ENCODE measurements at places on chromosomes 16 and 17. TPM values are rescaled to one million over a fixed set of nuclear protein-coding genes. Genes with fewer than 3 reads are reported as not detected.

TPSG1 gene
- not detected for total RNA-seq

LAT gene
- 0.23 TPM for total RNA-seq

TEKT5 gene
- not detected for total RNA-seq

HSD17B1 gene
- total RNA-seq: 8.9 TPM

HS3ST4 gene
- not detected for total RNA-seq

CDR2 gene
- 54.6 TPM for total RNA-seq

KRTAP16-1 gene
- total RNA-seq: not detected

ITGB3 gene
- 22.8 TPM for total RNA-seq

OTOP2 gene
- total RNA-seq: not detected

PABPN1L gene
- total RNA-seq: not detected
